CD4-positive, alpha-beta T cell treated with Interleukin-4 for 1 hour (primary cell): ENCODE measurements at places on chromosomes 13 and 19.

GRCh38 chr13:94303644-94304174 lies 175.8 kb downstream of the DCT start:
- DNase-seq, result no peak

DNA sequence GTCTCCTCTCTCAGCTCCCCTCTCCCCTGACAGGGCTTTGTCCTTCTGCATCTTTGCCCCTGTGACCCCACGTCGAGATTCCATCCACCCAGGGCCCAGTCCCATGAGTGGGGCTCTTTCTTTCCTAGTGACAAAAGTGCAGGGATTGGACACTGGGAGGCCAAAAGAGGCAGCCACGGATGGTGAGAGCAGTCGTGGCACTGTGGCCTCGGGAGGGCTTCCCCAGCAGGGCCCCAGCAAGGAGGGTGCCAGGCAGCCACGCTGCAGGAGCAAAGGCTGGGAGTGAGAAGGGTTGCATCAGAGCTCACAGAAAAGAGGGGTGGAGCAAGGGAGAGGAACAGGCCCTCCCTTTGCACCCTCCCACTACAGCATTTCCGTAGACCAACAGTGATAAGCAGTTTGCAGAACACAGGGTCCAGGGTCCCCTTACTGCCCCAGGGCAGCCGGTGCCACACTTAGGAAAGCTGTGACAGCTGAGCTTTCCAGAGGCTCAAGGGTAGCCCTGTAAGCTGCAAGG lies 4.9 kb downstream of the ZSCAN1 start:
- no peak for DNase-seq

DNA sequence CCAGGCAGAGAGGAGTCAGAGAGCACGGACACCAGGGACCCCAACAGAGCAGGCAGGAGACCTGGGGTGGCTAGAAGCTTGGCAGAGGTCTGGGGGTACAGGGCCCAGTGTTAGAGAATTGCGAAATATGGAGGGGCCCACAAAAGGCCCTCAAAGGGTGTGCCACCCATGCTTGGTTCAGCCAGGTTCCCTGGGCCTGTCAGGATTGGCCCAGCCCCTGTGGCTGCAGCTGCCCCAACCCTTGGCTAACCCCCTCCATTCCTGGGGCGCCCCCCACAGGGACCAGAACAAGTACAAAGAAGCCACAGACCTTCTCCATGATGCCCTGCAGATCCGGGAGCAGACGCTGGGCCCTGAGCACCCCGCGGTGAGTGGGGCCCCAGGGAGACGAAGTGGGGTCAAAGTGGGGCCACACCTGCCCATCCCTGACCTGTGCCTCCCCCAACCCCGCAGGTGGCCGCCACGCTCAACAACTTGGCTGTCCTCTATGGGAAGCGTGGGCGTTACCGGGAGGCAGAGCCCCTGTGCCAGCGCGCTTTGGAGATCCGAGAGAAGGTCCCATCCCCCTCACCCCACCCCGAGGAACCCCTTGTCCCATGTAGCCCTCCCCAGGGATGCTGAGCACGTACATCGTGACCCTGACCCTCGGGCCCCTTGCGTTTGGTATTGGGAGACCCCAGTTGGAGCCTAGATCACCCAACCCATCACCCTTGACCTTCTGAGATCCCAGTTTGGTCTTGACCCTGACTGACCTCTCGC lies 8.0 kb downstream of the KLC3 start:
- no peak for DNase-seq

DNA sequence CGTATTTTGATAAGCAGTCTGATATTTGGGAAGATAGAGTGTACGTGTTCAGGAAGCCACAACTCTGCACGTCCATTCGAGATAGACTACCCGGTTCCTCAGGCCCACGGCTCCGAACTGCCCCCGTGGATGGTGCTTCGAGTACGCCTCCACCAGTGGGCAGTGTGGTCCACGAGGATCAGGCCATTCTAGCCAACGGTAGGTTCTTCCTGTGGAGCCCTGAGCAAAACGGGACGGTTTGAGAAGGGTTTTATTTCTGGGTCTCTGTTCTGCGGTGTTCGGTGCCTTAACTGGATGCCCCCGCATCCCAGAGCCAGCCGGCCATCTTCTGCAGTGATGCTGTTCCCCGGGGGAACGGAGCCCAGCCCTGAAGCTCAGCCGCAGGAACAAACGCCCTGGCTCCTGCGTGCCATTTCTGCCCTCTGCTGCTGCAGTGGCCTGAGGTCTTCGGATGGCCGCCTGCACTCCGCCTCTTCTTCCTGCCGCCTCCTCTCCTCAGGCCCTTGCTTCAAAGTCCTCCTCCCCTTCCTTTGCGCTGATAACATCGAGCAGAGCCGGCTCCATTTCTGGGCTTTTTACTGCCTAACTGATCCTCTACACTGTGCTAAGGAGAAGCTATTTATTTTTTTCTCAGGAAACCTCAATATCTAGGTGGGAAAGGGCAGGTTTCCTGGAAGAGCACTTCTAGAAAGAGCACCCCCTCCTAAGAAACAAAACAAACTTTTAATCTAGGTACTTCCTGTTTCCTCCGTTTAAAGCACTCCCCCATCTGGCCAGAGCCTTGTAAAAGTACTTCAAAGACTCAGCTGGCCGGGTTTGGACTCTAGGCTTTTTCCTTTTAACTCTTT lies 36.2 kb upstream of the SLC46A3 start:
- no peak for DNase-seq

DNA sequence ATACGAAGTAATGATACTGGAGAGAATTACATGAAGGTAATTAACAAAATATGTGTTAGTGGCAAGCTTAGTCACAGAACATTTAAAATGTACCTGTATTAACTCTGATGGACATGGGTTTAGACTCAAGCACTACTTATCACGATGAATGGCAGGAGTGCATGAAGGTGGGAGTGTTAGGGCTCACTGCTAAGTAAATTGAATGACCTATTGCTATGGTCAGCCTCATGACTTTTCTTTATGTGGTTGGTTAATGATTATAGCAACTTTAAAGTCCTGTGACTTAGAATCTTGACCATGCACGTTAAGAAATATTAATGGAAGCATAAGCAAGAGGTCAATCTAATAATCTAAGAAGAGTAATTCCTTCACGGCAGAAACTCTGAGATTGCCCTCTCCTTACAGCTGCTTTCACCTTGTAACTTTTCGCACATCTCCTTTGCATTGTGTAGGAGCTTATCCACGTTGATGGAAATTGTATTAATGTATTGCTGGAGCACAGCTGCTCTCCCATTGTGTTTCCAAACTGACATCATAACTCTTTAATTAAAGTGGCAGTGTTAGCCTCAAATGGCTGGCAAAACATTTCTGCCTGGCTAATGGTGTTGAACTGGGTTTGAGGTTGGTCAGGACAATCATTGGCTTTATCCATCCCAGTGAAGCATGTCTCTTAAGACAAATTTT lies 114.5 kb downstream of the RXFP2 start:
- no peak for DNase-seq

- no peak for DNase-seq
Measured at GRCh38 chr13:29597246-29597645, 1.8 kb upstream of the SLC7A1 start.

GRCh38 chr13:23817830-23818229 lies 71.4 kb downstream of the MIPEP start:
- DNase-seq, result no peak

- no peak for DNase-seq
Measured at GRCh38 chr13:95180513-95181245, 120.6 kb downstream of the ABCC4 start.

DNA sequence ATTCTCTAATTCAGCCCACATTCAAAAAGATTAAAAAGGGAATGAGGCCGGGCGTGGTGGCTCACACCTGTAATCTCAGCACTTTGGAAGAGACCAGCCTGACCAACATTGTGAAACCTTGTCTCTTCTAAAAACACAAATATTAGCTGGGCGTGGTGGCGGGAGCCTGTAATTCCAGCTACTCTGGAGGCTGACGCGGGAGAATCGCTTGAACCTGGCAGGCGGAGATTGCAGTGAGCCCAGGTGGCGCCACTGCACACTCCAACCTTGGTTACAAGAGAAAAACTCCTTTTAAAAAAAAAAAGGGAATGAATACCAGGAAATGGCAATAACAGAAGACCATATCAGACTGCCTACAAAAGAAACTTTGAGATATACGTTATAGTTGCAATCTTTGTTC lies 1244.5 kb downstream of the PCDH9 start:
- DNase-seq, result no peak

- DNase-seq, result no peak
Measured at GRCh38 chr13:42363941-42364612, 92.1 kb downstream of the AKAP11 start.

GRCh38 chr13:66407128-66407527 lies 823.0 kb downstream of the PCDH9 start:
- DNase-seq, result no peak

GRCh38 chr13:50893211-50893852 lies 16.3 kb upstream of the RNASEH2B start:
- DNase-seq, result peak; percentile 13

GRCh38 chr13:110265341-110265681 lies 41.6 kb downstream of the COL4A1 start:
- DNase-seq, result no peak

DNA sequence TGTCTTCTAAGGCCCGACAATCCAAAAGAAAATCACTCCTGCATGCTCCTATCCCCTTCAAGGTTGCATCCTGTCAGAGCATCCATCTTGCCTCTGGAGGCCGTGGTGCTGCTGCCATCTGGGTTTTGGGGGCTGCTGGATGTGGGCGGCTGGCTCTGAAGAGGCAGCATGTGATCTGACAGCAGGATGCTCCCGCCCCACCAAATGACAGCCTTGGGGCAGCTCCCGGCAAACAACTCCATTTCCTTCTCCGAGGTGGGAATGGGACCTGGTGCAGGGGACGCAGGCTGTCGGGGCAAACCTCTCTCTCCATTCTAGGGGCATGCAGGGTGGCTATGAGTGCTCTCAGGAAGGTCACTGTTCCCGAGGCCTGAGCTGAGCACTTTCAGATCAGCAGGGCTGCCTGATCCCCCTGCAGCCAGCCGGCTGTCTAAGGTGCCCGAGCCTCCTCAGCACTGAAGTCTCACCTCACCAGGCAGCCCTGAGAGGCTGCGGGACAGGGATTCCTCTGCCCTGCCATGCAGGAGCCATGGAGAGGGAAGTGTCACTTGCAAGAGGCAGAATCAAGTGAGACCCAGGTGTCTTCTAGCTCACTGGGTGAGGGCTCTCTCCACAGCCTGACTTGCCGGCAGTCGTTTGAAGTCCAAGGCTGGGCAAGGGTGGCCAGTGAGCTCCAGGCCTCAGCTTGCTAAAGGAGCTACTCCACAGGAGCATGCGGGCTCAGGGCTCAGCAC lies 28.8 kb downstream of the TSSK6 start:
- DNase-seq, result no peak

- DNase-seq, result peak; percentile 50
Measured at GRCh38 chr13:99352351-99353245, 45.4 kb upstream of the GPR183 start.

GRCh38 chr19:41334793-41335192 lies 18.9 kb downstream of the TGFB1 start:
- no peak for DNase-seq

- peak; percentile 16 for DNase-seq
Measured at GRCh38 chr13:110445183-110445582, 116.3 kb downstream of the RAB20 start.

- DNase-seq, result no peak
Measured at GRCh38 chr19:23318143-23318542, 67.9 kb upstream of the ZNF724 start.
